NCI-H1105 treated with DMSO at 0.1 percent for 48 hours (cell line): ENCODE measurements at places on chromosomes 16 and 17.
A peak's percentile ranks its signal among the peaks of the same experiment; 100 is the strongest.

- peak; percentile 87 for DNase-seq
Measured at GRCh38 chr17:76586741-76587487, 1.3 kb upstream of the ST6GALNAC2 start.

- DNase-seq, result no peak
Measured at GRCh38 chr17:9842057-9842758, 16.5 kb downstream of the GLP2R start.

GRCh38 chr17:79600681-79601131 lies 10.1 kb downstream of the RBFOX3 start:
- no peak for DNase-seq

- no peak for DNase-seq
Measured at GRCh38 chr16:79876332-79876730, 275.8 kb upstream of the MAF start.

DNA sequence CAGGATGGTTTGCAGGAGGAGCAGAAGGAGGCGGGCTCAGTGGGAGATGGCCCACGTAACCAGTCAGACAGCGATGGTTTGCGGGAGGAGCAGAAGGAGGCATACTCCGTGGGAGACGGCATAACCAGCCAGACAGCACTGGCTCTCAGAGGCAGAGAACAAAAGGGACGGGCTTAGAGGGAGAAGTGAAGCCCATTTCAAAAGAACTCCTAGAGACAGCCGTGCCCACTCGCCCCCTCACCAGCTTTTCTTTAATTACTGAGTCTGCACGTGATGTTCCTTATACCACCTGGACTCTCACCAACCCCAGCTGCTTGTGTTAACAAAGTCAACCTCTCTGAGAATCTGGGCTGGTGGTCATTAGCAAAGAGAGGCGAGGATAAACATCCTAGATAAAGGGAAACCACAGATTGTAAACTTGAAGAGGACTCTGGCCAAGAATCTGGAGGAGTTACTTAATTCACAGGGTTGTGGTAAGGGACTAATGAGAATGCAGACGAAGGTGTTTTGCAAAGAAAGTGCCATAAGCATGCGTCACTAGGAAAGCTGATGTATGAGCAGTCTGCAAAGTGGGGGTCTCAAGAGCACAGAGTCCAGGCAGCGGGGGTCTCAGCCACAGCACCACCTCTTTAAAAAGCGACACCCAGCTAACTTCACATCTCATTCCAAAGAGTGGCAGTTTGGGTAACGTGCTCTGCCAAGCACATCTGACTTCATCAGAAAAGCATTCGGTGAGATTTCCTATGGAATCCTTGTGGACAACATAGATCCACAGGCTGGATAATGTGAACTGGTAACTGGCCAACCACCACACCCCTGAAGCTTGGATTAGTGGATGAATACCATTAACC lies 51.7 kb downstream of the NXN start:
- no peak for DNase-seq

DNA sequence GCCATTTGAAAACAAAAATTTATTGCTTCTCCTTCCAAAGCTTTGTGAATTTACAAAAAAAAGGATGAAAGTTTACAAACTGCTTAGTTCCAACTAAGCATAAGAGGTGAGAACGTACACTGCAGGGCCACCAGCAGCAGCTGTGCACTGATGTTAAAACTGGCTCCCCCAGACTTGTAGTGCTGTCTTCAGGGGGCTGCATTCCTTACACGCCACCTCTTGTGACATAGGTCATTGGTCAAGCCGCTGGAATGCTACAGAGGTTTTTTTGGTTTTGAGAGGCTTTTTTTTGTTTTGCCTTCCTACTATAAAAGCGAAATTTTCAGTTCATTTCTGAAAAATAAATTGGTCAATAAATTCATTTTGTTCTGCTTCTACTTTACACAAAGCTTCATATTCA lies 6.9 kb downstream of the IFT20 start:
- DNase-seq, result no peak

GRCh38 chr16:13139661-13140241 lies 238.4 kb downstream of the SHISA9 start:
- no peak for DNase-seq

- DNase-seq, result no peak
Measured at GRCh38 chr17:61047515-61047914, 352.1 kb upstream of the TBX2 start.
